ENCODE measurements at places on chromosomes 2 and 18. TPM values are rescaled to one million over a fixed set of nuclear protein-coding genes. Genes with fewer than 3 reads are reported as not detected.

CDH7 gene
- not detected for total RNA-seq

TMEM178A gene
- 0.38 TPM for total RNA-seq

CFAP65 gene
- total RNA-seq: not detected

SERPINB11 gene
- total RNA-seq: 85.9 TPM

FAHD2B gene
- total RNA-seq: 1.9 TPM

DNA sequence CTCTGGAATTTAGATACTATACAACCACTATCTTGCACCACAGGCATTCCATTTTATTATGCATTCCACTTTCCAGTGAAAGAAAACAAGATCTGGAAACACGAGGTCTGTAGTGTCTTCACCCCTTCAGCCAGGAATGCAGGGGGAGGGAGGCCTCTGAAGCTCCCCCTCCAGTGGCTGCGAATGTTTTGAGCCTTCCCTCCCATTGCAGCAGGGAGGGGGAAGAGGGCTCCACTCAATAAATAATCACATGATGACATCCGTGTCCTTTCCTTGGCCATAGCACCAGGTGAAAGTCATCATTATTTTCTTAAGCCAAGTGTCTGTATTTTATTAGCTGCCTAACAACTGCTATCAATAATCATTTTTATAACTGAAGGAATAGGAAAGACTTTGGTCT is 38.6 kb downstream of the ALPK2 start:
- no peak for DNase-seq

DNA sequence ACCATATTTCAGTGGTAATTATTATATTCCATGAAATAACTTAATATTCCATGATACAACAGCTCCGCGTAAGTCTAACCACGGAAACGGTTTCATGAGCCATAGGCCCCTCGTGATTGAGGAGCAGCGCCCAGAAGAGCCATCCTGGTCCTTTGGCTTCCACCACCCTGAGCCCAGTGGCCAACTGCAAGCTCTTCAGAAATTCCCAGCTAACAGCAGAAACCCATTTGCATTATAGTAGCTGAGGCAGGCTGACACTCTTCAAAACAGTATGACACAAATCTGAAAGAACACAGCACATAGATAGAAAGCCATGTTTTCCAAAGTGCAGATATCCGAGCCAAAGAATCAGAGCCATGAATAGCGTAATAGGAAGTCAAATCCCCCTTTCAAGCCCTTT is 120.9 kb upstream of the NFATC1 start:
- no peak for DNase-seq

Measured in esophagus squamous epithelium (tissue), 5 donors.